RWPE1 (cell line): ENCODE measurements at places on chromosomes 2 and 18.

- no peak for DNase-seq
These were observed 1.3 kb upstream of the KCMF1 start for GRCh38 chr2:84969511-84970209.

GRCh38 chr2:69805887-69806286, 23.6 kb upstream of the GMCL1 start:
- no peak for DNase-seq

DNA sequence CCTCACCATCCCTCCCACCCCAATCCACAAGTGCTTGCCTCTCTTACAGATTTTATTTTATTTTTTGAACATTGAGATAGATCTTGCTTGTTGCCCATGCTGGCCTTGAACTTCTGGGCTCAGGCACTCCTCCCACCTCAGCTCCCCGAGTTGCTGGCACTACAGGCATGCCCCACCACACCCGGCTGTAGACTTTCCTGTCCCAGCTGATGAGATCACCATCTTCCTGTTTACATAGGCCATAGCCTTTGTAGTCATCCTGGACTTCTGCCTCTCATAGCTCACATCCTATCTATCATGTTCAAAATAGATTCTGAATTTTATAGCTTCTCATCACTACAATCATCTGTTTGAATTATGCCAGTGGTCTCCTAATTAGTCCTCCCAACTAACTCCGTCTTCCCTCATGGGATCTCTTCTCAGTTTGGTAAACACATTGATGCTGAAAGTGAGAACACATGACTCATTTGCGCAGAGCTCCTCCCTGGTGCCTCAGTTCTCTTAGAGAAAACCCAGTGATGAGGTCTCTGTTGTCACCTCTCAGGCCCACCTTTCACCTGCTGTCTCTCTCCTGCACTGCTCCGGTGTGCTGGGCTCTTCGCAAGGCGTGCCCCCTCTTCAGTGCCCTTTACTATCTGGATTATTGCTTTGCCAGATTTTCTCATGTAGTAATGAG, 243.0 kb downstream of the ZNF407 start:
- peak; percentile 22 for DNase-seq

DNA sequence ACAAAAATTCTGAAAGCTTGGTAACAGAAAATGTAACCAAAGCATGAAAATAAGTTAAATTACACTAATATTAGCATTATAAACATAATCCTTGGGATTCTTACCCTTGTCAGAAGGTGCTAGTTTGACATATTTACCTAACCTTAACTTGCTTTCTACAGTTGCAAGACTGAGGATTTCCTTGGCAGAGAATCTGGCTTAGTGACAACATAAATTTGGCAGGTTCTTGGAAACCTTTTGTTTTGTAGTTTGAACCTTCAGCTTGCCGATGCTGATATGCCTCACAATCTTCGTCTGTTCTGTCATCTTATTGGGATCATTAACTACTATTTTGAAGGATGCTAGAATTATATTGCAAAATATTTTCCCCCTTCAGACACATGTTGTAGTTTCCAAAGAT, 3.4 kb downstream of the XIRP2 start:
- DNase-seq, result no peak

GRCh38 chr18:295756-296490, 28.1 kb upstream of the THOC1 start:
- no peak for DNase-seq

GRCh38 chr2:195318440-195319111, 338.4 kb upstream of the SLC39A10 start:
- DNase-seq, result peak; percentile 32

DNA sequence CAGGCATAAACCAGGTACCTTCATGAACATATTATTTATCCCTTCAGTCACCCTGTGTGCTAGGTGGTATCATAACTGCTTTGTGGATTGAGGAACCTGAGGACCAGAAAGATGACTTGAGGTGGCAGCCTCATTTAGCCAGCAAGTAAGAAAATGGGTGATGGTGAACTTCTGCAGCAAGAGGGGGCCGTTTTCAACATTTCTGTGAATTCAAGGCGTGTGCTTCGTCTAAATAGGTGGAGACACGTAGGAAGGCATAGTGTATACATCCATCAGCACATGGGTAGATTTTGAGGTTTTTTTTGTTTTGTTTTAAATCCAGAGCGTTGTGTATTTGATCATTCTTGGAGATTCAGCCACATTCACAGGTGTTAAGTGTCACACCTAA, 118.7 kb downstream of the SPTBN1 start:
- no peak for DNase-seq

GRCh38 chr2:135557530-135557929, 26.2 kb downstream of the R3HDM1 start:
- no peak for DNase-seq

DNA sequence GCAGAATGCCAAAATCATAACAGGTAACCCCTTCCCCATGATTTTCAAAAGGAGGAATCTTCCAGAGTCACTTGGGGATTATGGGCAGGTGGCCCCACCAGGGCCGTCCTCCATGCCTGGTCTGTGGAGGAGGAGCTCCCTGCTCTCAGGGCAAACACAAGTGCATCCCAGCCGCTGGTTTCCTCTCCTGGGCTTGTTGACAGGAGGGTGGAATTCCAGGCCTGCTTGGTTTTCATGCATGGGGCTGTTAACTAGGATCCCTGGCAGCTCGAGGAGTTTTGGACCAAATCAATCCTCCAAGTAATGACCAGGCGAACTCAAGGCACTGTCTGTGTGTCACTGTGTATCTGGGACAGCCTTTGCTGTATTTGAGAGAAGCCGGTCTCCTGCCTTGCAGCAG, 45.3 kb downstream of the FOSL2 start:
- DNase-seq, result no peak

DNA sequence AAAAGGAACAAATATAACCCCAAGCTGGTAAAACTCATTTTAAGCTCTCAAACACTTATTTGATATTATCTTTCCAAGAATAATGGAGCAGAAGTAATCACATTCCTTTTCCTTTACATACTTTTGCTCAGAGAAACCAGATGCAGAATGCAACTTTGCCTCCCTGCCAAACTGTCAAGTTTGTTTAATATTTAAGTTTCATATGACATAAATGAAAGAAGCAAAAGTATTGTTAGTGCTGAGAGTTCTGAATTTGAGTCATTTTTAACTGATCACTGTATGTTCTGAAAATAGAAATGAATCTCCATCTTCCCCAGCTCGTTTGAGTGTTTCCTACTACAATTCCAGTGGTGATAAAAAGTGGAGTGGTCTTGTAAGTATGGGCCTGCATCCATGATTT, 423.4 kb downstream of the PID1 start:
- DNase-seq, result no peak

GRCh38 chr2:205827809-205828365, 145.6 kb downstream of the NRP2 start:
- no peak for DNase-seq

DNA sequence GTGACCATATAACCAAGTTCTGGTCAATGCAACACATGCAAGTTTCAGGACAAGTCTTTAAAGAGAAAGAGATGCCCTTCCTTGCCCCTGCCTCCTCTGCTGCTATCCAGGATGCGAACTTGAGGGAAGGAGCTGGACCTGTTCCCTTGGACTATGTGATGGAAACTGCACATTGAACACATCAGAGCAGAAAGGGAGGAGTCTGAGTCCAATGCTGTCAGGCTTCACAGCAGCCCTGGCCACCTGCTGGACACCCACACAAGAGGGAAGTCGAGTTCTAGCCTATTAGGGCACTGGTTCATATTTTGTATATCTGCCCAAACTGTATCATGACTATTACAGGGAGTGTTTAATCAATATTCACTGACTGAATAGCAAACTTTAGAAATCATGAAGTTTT, 38.3 kb upstream of the TEX51 start:
- DNase-seq, result no peak

DNA sequence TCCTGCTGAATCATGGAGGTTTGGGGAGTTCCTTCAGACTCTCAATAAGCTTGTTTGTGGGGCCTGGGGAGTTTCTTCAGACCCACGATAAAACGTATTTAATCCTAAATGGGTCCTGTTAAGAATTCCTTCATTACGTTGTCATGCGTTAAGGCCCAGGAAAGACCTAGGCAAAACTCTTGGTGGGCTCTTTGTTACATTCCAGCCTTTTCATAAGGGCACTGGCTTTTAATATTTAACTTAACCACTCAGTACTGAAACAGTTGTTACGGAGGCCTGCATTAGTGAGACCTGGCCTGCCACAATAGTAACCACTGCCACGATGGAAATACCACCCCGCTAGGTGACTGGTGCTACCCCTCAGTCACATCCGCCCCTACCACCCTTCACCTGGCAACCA, 17.5 kb upstream of the BIN1 start:
- DNase-seq, result no peak

DNA sequence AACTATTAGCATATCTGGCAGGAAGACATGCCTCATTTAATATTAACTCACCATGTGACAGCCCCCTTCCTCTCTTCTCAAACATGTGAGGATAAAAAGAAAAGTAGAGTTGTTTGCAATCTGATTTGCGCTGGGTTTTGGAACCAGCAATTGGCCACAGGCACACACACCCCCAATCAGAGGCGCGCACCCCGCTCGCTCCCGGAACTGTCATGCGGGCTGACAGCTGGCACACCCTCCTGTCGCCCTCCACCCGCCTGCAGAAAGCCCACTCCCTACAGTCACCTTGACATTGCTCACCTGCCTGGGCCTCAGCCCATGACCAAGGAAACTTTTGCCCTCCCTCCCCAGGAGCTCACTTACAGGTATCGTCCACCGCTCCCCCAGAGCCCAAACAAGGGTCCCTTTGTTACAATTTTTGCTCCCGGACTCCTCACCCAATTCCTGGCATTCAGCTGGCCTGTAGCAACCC, 1.1 kb downstream of the COBLL1 start:
- DNase-seq, result peak; percentile 48

DNA sequence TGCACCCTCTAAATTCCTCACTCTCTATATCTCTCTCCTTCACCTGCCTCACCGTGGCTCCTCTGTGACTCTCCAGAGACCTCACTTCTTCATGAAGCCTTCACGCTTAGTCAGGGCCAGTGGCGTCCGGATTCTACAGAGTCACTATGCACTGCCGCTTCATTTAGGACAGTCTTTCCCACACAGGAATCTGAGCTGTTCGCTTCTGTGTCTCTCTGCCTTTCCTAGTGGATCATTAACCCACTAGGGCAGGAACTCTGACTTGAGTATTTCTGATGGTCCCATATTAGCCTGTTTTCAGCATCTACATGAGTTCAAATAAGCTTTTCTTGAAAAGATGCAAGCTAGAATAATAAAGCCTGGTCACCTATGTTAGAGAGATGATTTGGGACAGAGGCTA, 180.2 kb upstream of the DOK6 start:
- no peak for DNase-seq

DNA sequence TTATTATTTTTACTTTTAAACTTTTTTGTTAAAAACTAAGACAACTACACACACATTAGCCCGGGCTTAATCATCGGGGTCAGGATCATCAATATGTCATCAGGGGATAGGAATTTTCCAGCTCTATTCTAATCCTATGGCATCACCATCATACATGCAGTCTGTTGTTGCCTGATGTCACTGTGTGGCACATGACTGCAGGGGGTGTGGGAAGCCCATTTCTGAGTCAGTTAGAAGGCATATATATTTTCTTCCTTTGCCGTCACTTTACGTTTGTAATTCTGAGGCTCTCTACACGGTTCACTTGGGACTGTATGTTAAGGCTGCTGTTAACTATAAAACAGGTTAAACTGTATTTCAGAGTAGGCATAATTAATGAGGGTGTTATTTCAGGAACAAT, 144.4 kb upstream of the ITGA6 start:
- peak; percentile 83 for DNase-seq

DNA sequence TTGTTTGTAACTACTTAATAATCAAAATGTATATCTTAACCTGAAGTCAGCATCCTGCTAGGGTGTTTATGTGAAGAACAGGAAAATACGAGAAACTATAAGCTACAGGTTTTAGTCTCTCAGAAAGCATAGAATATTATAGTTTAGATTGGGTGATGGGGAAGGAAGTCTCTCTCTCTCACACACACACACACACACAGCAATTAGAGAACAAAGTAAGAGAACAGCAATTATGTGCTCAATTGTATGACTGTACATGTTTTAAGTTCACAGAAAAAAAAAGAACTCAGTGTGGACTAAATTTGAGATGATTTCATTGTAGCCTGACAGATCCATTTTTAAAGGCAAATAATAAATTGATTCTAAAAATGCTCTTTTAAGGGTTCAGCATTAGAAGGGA, 94.3 kb upstream of the ZNF516 start:
- DNase-seq, result no peak

GRCh38 chr2:217304582-217304981, 444.7 kb upstream of the TNP1 start:
- DNase-seq, result no peak
